Vagina (tissue), 2 donors: ENCODE measurements at places on chromosomes 1 and 21. TPM values are rescaled to one million over a fixed set of nuclear protein-coding genes. Genes with fewer than 3 reads are reported as not detected.

DNA sequence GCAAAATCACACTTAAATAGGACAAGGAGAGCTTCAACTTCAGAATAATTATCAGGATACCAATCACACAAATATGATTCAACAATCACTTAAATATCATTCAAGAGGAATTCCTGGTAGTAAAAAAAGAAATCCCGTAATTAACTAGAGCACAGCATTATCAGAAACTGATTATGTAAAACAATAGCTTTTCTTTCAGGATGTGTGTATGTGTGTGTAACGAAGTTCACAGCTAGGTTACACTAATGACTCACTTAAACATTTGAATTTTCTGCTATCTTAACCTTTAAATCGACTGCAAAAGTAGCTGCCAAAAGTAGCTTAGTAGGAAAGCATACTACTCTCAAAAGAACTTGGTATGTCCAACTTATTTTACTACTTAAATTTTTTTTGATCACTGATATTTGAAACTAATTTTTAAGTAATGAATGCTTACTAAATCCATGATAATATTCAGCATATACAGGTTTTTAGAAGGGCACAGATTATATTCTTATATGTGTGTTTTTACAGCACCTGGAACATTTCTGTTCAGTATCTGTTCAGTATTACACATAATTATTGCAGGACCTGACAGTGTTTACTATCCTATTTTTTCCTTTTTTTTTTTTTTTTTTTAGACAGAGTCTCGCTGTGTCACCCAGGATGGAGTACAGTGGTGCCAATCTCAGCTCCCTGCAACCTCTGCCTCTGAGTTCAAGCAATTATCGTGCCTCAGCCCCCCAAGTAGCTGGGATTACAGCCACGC, 4.2 kb downstream of the RERE start:
- no peak for DNase-seq

- DNase-seq = no peak
These were observed 125.1 kb downstream of the PRRX1 start for GRCh38 chr1:170789063-170789462.

DNA sequence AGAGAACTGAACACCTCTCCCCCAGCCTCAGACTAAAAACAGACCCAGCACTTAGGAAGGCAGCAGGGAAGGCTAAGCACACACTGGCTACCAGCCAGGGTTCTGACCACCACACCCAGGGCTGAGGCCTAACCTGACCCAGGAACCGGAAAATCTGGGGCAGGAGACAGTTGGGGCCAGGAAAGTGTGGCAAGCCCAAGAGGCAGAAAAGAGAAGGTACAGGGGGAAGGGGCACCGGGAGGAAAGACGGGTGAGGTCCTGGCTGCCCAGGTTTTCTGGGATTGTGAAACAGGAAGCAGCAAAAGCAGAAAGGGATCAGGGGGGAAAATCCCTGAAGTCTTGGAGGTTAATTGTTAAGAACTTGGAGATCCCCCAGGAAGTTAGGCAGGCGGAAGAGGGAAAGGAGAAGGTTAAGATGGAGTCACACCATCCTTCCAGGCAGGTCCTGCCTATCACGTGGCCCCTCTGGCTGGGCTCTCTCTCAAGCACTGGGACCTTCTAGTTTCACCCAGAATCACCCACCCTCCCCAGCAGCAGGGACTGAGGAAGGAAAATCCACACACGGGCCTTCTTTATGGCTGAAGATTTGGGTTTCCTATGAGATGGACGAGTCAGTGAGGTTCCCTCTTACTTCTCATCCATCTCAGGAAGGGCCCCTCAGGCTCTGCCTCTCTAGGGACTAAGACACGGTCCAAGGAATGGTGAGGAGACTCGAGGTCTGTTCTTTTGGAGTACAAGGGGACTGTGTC, 2.6 kb downstream of the HDGF start:
- DNase-seq = peak; percentile 89

DNA sequence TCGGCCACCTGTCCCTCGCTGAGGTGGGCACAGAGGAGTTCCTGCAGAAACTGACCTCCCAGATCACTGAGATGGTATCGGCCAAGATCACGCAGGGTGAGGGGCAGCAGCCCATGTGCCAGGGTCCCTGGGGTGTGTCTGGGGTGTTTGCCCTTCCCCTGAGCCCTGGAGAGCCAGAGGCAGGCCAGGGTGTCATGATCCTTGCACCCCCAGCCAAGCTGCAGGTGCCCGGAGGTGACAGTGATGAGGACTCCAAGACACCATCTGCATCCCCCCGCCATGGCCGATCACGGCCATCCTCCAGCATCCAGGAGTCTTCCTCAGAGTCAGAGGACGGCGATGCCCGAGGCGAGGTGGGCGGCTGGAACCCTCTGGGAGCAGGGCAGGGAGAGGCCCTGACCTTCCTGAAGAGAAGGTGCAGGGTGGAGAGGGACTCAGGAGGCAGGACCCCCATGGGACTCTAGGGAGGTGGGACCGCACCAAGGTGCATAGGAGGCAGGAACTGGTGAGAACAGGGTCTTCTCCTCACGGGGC, 69.5 kb downstream of the TRIM11 start:
- DNase-seq = no peak

GRCh38 chr1:28927648-28928313, 13.4 kb downstream of the EPB41 start:
- DNase-seq = no peak

DNA sequence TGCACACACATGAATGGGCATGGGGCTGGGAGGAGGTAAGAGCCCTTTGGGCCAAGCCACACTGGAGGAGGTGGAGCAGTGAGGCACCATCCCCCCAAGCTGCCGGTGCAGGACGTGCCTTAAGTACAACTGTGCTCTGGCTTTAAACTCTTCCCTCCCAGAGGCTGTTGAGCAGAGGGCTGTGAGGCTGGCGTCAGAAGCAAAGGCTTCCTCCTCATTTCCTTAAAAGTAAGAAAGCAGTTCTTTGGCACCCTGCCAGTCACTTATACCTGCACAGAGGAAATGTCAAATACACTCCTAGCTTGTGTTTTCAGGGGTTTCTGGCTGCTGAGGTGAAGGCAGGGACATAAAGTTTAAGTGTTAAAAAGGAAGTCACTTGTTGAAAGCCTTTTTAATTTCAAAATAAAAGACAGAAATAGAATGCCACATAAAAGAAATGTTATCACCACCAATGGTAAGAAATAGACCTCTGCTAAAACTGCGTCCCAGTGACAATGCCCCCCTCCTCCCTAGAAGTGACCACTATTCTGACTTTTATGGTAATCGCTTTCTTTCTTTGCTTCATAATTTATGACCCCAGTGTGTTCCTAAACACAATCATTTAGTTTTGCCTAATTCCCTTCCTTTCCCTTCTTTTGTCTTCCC, 33.0 kb downstream of the LAMC2 start:
- no peak for DNase-seq

DNA sequence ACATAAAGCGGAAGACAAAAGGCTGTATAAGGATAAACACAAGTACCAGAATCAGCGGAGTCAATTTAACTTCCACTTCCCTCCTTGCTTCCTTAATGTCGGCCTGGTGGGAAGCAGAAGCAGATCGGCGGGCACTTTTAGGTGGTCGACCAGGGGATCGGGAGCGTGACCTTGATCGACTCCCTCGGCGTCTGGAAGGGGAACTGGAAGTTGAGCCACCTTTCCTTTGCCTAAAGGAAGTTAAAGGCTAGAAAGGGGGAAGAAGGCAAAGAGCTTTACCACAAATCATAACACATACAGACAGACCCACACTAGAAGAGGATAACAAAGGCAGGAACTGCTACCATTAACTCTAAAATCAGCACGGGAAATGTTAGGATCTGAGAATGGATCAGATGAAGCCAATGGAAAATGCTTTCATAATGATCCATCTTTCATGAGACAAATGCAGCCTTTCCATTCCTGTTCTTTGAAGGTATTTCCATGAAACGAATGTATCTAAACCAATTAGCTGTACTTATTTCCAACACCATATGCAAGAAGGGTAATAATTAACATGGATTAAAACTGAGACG, 5.7 kb downstream of the LBR start:
- DNase-seq = no peak

- no peak for DNase-seq
These were observed 72.1 kb upstream of the DISP3 start for GRCh38 chr1:11406845-11407244.

- no peak for DNase-seq
These were observed 85.1 kb downstream of the JAK1 start for GRCh38 chr1:64881281-64881680.

GRCh38 chr1:225458222-225458631, 30.4 kb upstream of the LBR start:
- no peak for DNase-seq

- DNase-seq = no peak
These were observed 57.6 kb upstream of the RC3H1 start for GRCh38 chr1:174079796-174080195.

DNA sequence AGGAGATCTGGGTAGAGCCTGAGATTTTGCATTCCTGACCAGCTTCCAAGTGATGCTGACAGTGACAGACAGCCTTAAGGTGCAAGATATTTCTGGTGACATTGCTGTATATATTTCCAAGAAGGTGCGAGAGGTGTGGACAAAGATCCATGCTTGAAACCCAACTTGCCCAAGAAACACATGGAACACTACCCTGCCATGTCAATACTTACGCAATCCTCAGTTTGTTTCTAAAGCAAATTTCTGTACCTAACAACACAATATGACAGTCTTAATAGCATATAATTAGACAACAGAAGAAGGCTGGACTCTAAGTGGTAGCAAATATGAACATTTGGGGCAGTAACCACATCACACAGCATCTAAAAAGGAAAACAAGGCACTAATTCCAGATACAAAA, 260.4 kb downstream of the DSCAM start:
- no peak for DNase-seq

DNA sequence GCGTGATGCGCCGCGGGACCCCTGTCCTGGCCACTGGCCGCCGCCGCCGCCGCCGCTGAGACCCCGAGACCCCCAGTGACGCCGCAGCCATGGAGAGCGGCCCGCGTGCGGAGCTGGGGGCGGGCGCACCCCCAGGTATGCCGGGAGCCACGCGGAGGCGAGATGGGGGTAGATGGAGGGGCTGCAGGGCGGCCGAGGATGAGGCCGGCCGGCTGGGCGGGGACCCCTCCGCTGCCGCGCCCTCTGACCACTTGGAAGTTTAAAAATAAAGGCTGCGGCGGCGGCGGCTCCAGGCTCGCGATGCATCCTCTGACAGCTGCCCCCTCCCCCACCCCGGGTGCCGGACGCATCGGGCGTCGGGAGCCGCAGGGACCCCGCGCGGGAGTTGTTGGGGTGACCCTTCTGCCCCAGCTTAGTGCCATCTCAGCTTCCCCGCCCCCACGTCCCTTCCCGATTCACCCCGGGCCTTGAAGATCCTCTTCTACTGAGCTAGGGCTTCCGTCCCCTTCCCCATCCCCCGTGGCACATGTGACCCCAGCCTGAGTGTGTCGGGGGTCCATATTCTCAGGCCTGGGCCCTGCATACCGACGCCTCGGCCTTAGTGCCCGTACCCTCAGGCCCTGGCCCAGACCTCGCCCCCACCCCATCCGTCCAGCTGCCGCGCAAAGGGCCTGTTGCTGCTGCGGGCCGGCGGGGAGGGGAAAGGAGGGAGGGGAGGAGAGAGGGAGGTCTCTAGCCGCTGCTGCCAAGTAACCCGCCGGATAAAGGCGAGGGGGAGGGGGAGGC, 562 bp downstream of the MAP7D1 start:
- no peak for DNase-seq

- DNase-seq = no peak
These were observed 4.0 kb downstream of the AMPD2 start for GRCh38 chr1:109623601-109624161.

Gene ADORA3
- total RNA-seq = 5.2 TPM

Gene OR2T35
- total RNA-seq = not detected

Gene FAM151A
- not detected for total RNA-seq

Gene BLACAT1
- 0.98 TPM for total RNA-seq

Gene SPATA46
- not detected for total RNA-seq

Gene EXO1
- 10.6 TPM for total RNA-seq

Gene GPATCH2
- total RNA-seq = 13.5 TPM

Gene FAM78B
- 4.4 TPM for total RNA-seq
